ENCODE measurements at places on chromosomes 2 and 18. TPM values are rescaled to one million over a fixed set of nuclear protein-coding genes. Genes with fewer than 3 reads are reported as not detected.

CDKL4 gene
- total RNA-seq, result 0.25 TPM

CYP27C1 gene
- not detected for total RNA-seq

GPR39 gene
- total RNA-seq, result not detected

TM4SF20 gene
- not detected for total RNA-seq

TET3 gene
- 10.1 TPM for total RNA-seq

VSNL1 gene
- not detected for total RNA-seq

SLC23A3 gene
- total RNA-seq, result 2.3 TPM

NOL4 gene
- total RNA-seq, result not detected

KCNJ3 gene
- total RNA-seq, result not detected

GPR45 gene
- not detected for total RNA-seq

AKAIN1 gene
- not detected for total RNA-seq

GRCh38 chr2:12555012-12555645 is 161.6 kb upstream of the TRIB2 start:
- H3K4me3 ChIP-seq, result no peak overlapping the region
- H3K27ac ChIP-seq, result peak overlapping the region; percentile 61
- DNase-seq, result peak; percentile 20
- H3K4me1 ChIP-seq, result peaks cover 32% of the 10 kb centered on the region
- H3K36me3 ChIP-seq, result no peaks in the 10 kb centered on the region

DNA sequence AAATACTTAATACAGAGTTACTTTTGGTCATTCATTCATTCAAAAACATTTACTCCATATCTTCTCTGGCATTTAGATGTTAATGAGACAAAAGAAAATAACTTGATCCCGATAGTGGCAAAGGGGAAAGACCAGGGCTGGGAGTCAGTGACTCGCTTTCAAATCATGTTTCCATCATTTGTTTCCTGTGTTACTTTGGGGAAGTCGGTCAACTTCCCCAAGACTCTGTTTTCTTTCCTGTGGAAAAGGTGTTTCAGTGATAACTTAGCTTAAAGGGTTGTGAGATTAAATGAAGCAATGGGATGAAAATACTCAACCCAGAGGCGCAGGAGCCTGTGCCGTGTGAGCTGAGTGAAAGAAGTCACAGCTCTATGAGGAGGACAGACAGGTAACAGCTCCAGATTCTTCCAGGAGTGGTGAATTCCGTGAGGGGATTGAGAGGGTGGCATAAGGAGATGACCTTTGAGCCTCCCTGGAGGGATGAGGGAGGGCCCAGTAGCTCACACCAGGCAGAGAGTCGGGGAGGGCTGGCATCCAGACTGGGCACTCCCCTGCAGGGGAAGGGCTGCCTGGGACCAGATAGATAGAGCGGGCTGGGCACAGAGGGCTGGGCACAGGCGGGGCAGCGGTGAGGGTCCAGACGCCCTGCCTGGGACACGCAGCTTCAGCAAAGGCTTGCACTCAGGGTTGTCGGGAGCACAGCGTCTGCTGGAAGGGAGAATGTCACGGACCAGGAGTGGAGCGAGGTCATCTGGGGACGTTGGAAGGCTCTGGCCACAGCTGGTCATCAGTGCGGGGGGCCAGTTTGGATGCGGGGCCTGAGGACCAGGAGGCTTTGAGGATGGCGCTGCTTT is 70.1 kb downstream of the TSHZ1 start:
- no peak overlapping the region for H3K27ac ChIP-seq
- H3K4me1 ChIP-seq, result peaks cover 7% of the 10 kb centered on the region
- DNase-seq, result no peak

DNA sequence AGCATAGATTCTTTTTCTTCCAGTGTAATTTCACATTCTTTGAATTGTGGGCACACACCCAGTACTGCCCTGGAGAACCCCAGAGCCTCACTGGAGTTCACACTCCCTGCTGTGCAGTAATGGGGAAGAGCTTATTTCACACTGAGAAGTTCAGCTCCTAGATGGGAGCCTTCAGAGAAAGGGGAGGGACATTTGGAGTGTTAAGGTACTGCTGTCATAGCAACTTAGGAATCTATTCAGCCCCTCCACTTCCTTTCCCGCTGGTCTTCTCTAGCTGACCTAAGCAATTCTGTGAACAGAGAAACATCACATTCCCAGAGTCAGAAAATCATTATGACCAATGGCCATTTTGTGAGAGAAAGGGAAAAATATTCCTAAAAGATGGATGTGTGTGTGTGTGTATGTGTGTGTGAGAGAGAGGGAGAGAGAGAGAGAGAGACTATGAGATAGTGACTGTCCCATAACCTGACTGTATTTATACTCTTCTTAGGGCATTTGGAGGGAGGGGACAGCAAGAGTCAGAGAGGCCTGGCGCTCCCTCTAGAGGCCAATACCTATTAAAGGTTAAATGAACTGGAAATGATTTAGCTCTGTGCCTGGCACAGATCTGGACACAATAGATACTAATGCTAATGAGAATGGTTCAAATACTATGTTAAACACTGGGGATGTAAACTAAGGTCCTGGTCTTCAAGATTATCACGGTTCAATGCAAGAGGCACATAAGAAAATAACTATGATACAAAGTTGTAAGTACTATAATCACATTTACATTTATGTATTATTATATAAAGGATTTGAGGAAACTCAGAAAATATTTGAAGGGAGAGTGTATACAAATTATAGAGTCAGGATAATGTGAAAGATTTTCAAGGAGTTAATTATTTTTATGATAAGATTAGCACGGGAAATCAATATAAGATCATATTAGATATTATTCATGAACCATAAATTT is 41.5 kb upstream of the RPE start:
- peaks cover 4% of the 10 kb centered on the region for H3K27me3 ChIP-seq
- H3K4me3 ChIP-seq, result no peak overlapping the region
- H3K4me1 ChIP-seq, result no peaks in the 10 kb centered on the region
- DNase-seq, result peak; percentile 26

DNA sequence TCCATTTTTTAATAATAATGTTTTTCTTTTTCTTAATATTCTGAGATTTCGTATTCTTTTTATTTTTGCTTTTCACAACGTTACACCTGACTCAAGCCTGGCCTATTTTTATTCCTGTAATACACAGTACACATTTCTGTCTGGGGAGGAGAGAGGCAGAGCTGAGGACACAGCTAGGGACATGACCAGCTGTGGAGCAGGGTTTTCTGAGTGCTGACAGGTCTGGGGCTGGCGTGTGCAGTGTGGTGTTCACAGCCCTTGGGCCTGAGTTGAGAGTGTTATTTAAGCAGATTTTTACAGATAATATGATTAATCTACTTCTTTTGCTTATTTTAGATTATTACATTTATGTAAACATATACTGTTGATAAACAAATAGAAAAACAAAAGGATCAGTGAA is 55.9 kb downstream of the ZAP70 start:
- H3K27ac ChIP-seq, result no peak overlapping the region
- no peaks in the 10 kb centered on the region for H3K27me3 ChIP-seq
- H3K4me3 ChIP-seq, result no peak overlapping the region
- DNase-seq, result no peak

DNA sequence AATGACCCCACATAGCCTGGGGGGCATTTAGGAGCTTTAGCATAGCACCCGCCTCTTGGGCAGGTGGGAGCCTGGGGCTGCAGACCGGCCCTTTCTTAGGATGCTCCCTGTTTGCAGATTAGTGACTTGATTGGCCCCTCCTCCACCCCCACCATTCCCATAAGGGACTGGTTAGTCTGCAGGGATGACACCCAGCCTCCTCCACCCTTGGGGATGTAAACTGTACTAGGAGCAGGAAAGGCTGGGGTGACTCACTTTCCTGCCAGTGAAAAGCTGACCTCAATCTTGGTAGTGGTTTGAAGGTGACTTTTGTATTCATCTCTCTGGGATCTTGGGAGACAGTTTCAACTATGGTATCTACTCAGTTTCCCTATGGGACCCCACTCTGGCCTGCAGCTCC is 24.2 kb downstream of the CTIF start:
- DNase-seq, result no peak
- no peak overlapping the region for H3K27ac ChIP-seq
- no peaks in the 10 kb centered on the region for H3K36me3 ChIP-seq
- peaks cover under 1% of the 10 kb centered on the region for H3K27me3 ChIP-seq

GRCh38 chr2:3692375-3692774 is 11.0 kb upstream of the DCDC2C start:
- peaks cover 16% of the 10 kb centered on the region for H3K27me3 ChIP-seq
- no peaks in the 10 kb centered on the region for H3K36me3 ChIP-seq
- H3K4me1 ChIP-seq, result no peaks in the 10 kb centered on the region

DNA sequence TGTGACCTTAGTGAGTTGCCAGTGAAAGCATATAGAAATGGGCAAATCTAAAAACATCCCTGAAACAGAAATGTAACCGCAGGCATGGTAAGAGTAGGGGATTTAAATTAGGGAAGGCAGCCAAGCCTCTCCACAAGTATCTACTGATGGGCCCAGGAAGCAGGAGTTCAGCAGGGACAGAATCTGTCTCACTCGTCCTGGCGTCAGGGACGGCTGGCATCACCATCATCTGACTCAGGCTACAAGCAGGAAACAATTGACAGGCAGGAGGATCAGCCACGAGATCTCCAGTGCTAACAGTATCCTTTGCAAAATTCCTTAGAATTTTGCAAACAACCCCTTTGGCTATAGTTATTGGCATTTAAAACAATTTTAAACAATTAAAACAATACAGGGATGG is 61.3 kb downstream of the SMAD4 start:
- peaks cover 24% of the 10 kb centered on the region for H3K36me3 ChIP-seq
- H3K27me3 ChIP-seq, result peaks cover 2% of the 10 kb centered on the region
- no peak overlapping the region for H3K4me3 ChIP-seq
- no peak for DNase-seq
- H3K4me1 ChIP-seq, result no peaks in the 10 kb centered on the region

DNA sequence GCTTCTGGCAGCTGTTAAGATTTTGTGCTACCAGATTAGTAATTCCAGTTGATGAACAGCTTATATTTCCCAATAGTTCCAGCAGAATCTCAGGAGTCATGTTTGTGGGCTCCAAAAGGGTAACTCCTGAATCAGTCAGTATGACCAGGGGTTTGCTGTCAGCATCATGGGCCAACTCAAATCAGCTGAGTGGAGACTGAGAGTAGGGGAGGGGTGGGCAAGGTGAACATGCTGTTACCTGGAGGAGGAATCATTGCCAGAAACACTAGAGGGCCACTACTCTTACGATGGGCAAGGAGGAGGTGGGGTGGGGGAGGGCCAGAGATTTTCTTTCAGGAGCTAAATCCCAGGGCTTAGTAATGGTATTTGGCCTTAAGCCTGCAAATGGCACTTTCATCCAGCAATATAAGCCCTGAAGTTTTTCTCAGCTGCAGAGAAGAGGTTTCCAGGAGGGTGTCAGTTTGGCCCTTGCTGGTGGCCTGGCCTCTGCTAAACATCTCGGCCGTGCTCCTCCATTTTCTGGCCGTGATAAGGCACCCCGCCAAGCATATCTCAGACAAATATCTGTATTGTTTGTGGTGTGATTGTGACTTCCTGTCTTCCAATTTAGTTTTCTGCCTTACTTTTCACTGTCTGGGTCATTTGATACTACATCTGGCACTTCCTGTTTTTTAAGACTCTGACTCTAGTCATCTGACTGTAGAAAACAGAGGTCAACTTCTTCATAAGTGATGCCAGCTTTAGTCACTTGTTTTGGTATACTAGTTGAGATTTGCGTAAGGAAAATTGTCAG is 120.5 kb upstream of the CXCR4 start:
- peaks cover 7% of the 10 kb centered on the region for H3K36me3 ChIP-seq
- H3K4me3 ChIP-seq, result no peak overlapping the region
- H3K27me3 ChIP-seq, result no peaks in the 10 kb centered on the region
- peaks cover 58% of the 10 kb centered on the region for H3K4me1 ChIP-seq

- no peak for DNase-seq
- H3K27ac ChIP-seq, result no peak overlapping the region
- peaks cover 2% of the 10 kb centered on the region for H3K4me1 ChIP-seq
- peaks cover 9% of the 10 kb centered on the region for H3K27me3 ChIP-seq
Observed at GRCh38 chr2:127607399-127607908, 38.5 kb upstream of the GPR17 start.

DNA sequence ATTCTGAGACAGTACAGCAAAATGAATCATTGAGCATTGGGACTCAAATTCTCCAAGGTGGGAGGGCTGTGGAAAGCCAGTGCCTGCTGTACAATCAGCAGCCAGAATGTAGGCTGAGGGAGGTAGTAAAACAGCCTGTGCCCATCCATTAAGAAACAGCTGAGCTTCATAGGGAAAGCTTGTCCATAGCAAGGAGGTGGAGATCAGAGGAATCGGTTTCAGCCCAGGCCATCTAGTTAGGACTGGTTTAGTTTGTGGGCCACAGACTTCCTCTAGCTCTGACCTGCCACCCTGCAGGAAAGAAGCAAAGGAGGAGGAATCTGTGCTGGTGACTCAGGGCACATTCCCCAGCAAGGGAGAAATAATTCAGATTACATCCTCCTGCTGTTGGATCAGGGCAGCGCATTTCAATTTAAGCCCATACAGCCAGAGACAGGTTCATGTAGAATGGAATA is 333.4 kb downstream of the SETBP1 start:
- DNase-seq, result no peak
- no peak overlapping the region for H3K4me3 ChIP-seq
- H3K36me3 ChIP-seq, result no peaks in the 10 kb centered on the region
- no peak overlapping the region for H3K27ac ChIP-seq
- H3K4me1 ChIP-seq, result peaks cover 10% of the 10 kb centered on the region

GRCh38 chr2:48312126-48312525 is 217.8 kb upstream of the STON1 start:
- H3K4me3 ChIP-seq, result peak overlapping the region; percentile 30
- no peaks in the 10 kb centered on the region for H3K27me3 ChIP-seq
- DNase-seq, result no peak
- peaks cover 37% of the 10 kb centered on the region for H3K36me3 ChIP-seq

- H3K36me3 ChIP-seq, result no peaks in the 10 kb centered on the region
- H3K27ac ChIP-seq, result no peak overlapping the region
- H3K4me3 ChIP-seq, result no peak overlapping the region
Observed at GRCh38 chr2:199756211-199756610, 94.8 kb downstream of the FTCDNL1 start.

- H3K36me3 ChIP-seq, result no peaks in the 10 kb centered on the region
- H3K4me1 ChIP-seq, result peaks cover 4% of the 10 kb centered on the region
- H3K27me3 ChIP-seq, result no peaks in the 10 kb centered on the region
- H3K4me3 ChIP-seq, result no peak overlapping the region
- H3K27ac ChIP-seq, result no peak overlapping the region
Observed at GRCh38 chr2:164542581-164543021, 78.7 kb downstream of the GRB14 start.

GRCh38 chr2:191954451-191954850 is 107.6 kb upstream of the CAVIN2 start:
- DNase-seq, result no peak
- peaks cover 2% of the 10 kb centered on the region for H3K27me3 ChIP-seq
- no peak overlapping the region for H3K27ac ChIP-seq
- H3K4me3 ChIP-seq, result no peak overlapping the region
- no peaks in the 10 kb centered on the region for H3K36me3 ChIP-seq

DNA sequence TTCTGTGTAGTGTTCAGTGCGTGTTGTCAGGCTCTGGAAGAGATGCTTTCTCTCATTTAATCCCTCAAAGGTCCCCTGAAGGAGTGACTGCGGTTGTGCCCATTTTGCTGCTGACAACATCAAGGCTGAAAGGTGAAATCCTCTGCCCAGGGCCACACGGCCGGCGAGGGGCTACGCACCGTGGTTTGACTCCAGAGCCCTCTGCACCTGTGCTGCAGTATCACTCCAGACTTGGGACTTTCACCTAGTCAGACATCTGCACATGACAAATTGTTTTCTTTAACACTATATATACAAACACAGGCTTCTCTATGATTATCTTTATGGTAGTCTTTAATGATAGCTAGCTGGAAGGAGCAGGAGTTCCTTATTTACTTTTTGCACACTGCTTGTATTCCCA is 90.2 kb downstream of the ARMC9 start:
- no peaks in the 10 kb centered on the region for H3K36me3 ChIP-seq
- no peaks in the 10 kb centered on the region for H3K4me1 ChIP-seq
- H3K27ac ChIP-seq, result no peak overlapping the region
- H3K27me3 ChIP-seq, result peaks cover 5% of the 10 kb centered on the region
- DNase-seq, result no peak
